Stimulated activated CD8-positive, alpha-beta memory T cell treated with anti-CD3 and anti-CD28 coated beads, Interleukin-2, amount 100 ng/mL, for 1 hour (primary cell): ENCODE measurements at places on chromosomes 16 and 17.
A peak's percentile ranks its signal among the peaks of the same experiment; 100 is the strongest.

GRCh38 chr17:7807206-7807605 is 26.8 kb upstream of the KDM6B start:
- DNase-seq = no peak

DNA sequence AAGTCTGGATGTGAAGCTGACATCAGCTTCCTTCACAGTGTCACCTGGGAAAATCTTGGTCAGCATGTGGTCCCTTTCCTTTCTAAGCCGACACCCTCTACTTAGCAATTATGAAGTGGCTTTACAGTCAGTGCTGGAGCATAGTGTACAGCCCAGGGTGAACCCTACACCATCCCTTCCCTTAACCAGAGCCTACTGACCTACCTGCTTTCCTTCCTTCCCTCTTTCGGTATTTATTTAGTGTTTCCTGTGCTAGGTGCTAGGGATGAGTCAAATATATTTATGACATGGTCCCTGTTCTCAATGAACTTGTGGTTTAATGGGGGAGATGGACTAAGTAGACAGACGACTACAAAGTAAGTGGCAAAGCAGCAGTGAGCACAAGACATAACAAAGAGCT is 77.5 kb downstream of the CDK5R1 start:
- no peak for DNase-seq

DNA sequence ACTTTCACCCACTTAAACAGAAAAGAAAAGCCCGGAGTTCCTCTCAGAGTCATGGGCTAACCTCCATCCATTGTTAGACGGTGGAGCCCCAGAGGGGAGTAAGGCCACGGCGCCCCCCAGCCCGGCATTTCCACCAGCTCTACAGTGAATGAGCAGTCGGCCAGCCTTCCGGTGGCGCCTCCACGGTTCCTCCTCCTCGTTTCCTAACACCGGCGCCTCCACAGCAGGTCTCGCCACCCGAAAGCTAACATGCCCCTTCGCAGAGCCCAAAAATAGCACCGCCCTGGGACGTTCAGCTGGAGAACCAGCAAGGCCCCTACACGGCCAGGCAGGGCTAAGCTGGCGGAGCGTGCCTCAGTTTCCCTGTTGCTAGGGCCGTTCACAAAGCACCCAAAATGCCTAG is 858 bp downstream of the MMD start:
- DNase-seq = peak; percentile 7

DNA sequence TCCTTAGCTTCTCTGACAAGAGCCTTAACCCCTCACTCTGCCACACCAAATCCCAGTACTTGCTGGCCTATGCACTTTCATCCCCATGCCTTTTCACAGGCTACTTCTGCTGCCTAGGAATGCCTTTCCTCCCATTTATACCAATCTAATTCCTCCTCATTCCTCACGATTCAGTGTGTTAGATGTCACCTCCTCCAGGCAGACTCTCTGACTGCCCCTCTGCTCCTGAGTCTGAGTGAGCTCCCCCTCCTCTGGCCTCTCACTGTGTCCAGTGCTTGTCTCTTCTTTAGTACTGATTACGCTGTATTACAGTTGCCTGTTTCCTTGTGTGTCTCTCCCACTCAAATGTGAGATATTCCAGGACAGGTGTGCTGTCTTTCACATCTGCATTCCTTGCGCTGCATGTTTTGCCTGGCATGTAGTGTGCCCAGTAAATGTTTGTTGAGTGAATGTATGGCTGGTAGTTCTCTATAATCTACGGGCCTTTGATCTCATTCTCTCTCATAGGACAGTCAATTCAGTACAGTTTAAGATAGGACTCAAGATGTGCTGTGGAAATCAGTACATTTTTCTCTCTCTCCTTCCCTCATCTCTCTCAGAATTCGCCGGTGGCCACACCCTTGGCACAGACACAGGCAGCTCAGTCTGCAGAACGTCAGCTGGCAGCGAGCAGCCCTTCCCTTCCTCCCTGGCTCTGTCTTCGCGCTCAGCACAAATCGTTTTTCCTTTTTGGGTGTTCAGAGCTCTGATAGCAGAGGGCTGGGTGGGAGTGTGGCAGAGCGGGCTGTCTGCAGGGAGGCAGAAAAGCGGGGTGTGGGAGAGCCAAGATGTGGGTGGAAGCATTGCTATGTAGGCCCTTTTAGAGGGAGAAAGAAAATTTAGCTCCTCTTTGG is 18.5 kb downstream of the ARL4D start:
- no peak for DNase-seq

DNA sequence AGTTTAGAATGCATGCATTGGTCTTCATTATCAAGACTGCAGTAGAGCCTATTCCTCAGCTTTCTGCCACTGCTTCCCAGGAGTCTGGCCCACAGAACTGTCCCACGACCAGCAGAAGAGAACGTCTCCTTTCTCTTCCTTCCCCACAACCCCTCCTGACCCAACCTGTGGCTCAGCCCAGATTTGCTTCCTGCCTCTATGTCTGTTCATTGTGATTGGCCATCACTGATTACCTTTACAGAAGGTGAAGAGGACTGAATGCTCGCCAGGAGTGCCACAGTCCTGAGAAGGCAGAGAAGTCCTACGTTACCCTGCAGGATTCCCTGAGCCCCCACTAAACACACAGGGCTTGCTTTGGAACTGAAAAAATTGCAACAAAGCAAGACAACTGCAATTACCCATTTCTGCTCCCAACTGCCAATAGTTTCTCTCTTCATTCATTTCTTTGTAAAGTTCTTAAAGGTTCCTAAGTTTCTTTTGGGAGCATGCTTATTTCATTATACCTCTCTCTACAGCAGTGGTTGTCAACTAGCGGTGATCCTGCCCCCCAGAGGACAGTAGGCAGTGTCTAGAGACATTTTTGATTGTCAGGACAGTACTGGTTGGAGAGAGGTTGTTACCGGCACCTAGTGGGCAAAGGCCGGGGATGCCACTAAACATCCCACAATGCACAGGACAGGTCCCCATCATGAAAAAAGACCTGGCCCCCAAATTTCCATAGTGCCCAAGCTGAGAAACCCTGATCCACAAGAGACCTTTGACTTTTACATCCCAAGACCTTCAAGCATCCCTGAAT is 4.5 kb upstream of the NAT9 start:
- no peak for DNase-seq

GRCh38 chr16:66488505-66488904 is 61.4 kb downstream of the BEAN1 start:
- DNase-seq = no peak

GRCh38 chr16:55502801-55503366 is 6.0 kb upstream of the LPCAT2 start:
- DNase-seq = no peak

- DNase-seq = no peak
Measured at GRCh38 chr16:2597560-2597902, 59.7 kb downstream of the PDPK1 start.

DNA sequence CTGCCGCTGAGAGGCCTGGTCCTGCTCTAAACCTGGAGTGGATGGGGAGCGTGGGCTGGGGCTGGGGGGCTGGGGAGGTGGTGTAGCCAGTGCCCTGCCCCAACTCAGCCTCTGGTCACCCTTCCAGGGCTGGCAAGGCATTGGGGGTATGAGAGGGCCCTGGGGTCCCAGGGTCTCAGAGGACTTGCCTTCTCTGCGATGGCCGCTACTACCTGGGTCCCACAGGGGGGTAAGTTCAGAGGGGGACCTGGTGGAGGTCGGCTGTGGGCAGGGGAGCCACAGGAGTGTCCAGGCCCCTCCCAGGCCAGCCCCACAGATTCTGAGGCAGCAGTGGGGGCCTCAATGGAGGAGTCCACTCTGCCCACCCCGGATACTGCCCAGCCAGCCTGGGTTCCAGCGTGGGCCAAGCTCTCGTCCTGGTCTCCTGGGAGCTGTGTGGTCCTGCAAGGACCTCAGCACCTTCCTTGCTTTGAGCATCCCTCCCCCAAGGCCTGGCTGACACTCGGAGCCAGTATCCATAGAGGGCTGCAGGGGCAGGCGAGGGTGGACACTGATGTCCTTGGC is 20.5 kb downstream of the JPH3 start:
- DNase-seq = no peak

- no peak for DNase-seq
Measured at GRCh38 chr16:87982581-87983041, 31.4 kb downstream of the BANP start.

DNA sequence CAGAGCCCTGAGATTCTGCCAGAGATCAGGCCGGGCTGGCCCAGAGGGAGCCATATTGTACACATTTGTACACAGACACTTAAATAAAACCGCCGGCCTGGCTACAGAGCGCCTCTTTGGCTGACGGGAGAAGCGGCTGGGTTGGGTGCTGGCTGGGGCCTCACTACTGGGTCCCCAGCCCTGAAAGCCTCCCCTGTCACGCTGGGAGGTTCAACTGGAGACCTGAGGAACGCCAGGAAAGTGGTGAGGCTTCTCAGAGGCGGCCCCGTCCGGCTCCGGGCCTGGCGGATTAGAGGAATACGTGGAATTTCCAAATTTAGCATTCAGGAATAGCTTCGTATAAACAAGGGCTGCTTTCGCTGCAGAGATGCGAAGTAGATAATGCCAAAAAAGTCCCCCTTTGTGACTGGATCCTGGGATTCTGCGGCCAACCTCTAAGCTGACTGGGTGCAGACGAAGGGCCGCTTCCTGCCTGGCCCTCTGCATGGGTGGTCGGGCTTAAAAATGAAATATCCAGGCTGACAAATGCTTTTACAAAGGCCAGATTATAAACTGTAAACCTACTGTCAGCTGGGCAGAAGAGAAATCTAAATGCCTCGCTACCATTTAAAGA is 252.4 kb downstream of the IRF8 start:
- no peak for DNase-seq

GRCh38 chr17:66834919-66835454 is at the start of gene CACNG5:
TSS of gene CACNG5 (plus strand) at chr17:66835117. CDS start at chr17:66877333, 42,216 bp downstream.
- DNase-seq = no peak

DNA sequence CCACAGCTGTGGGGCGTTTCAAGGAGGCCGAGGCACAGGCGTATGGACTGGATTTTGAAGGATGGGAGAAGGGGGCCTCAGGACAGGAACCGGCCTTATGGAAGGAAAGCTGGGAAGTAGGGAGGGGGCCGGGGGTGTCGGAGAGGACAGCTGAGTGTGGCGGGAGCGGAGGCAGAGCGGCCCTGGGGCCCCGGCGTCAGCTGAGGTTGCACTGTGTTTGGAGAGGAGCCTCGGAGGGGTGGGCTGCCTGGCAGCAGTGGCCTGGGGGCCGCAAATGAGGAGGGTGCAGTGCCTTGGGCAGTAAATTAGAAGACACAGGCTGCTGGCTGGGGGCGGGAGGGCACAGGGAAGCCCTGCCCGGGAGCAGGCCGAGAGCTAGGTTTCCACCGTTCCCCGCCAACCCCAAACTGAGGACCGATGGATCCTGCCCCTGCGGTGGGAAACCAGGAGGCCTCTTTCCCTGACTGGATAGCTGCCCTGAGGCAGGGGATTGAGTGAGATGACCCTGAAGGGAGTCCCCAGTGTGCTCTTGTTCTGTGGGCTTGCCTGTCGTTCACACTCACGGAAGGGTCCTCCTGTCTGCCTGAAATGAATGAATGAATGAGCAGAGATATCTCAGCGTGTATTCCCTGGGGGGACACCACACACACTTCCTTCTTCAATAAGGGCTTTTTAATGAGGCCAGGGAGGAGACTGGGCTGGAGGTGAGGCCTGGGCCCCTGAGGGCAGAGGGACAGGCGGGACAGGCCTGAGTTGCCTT is 18.4 kb downstream of the FOXJ1 start:
- DNase-seq = no peak

DNA sequence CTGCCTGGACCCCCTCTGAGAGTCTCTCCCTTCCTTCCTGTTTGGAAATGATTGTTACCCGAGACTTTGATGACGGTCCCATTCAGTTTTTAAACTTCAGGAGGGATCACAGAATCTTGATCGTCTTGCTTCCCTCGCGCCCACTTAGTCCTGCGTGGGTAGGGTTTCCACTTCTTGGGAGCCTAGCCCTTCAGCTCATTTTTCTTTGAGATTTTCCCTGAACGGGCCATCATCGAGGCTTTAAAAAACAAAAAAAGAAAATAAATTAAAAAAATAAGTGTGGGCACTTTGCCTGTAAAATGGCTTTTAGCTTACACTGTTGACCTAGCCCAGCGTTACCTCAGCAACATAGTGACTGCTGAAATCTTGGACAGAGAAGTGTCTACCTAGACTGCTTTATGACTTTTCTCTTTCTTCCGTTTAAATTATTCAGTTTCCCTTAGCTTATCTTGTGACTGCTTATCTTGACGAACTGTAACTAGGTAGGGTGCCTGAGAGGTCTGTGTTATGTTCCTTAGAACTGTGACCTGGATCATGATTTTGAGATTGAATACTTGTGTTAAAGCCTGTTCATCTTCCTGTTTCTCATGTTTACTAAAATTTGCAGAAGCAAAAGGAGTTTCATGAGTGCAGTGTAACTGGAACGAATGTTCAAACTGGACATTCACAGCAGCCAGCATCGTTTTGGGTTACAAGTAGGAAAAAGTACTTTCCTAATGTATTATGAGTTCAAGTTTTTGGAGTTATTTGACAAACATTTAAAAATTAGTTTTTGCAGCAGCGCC is 874 bp downstream of the WWP2 start:
- DNase-seq = no peak
